HCEC 1CT (cell line): ENCODE measurements at places on chromosomes 6 and 20.

DNA sequence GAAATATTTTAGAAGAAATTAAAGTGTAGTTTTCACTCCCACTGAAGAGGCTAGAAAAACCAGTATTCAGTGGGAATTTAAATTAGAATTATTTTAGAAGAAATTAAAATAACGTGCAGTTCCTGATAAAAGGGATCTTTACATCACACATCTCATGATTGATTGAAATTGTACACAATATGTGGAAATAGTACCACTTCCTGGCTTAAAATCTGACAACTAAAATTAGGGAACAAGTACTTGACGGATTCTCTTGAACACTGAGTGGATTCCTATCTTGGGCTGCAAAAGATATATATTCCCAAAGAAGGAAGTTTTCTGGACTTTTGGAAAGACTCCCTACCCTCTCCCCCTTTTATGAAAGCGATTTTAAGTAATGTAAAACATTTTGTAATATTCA lies 14.6 kb upstream of the MTCL3 start:
- DNase-seq = no peak

DNA sequence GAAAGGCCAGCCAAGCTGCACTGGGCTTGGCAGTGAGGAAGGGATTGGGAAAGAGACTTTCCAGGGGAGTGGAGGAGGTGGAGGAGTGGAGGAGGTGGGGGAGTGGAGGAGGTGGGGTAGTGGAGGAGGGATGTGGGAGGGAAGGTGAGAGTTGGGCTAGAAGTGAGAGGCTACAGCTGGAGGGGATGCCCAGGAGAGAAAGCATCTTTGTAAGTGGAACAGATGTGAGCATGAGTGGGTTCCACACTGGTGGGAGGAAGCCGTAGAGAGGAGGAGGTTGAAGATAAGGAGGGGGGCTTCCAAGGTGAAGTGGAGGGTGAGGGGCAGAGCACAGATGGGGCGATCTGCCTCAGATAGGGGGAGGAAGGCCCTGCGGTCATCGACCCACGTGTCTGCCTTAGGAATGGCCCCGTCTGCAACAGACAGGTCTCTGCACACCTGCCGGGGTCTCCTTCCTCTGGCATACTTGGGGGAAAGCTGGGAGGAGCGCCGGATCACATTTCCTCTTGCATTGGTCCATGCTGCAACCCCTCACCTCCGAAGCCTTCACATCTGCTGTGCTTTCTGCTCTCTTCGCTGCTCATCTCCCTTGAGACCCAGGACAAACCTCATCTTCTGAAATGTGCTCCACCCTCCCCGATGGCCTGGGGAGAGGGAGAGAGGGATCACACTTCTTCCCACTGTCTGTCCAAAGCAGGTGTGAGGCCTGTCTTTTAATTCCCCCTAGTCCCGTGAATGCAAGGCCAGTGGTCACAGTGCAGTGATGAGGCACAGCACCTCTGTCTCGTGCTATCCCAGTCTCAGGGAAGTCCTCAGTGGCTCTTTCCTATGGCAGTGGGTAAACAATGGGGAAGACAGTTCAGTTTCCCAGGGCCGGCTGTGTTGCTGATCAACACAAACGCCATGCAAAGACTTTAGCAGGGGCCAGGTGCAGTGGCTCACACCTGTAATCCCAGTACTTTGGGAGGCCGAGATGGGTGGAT lies 48.6 kb upstream of the SNX9 start:
- no peak for DNase-seq

DNA sequence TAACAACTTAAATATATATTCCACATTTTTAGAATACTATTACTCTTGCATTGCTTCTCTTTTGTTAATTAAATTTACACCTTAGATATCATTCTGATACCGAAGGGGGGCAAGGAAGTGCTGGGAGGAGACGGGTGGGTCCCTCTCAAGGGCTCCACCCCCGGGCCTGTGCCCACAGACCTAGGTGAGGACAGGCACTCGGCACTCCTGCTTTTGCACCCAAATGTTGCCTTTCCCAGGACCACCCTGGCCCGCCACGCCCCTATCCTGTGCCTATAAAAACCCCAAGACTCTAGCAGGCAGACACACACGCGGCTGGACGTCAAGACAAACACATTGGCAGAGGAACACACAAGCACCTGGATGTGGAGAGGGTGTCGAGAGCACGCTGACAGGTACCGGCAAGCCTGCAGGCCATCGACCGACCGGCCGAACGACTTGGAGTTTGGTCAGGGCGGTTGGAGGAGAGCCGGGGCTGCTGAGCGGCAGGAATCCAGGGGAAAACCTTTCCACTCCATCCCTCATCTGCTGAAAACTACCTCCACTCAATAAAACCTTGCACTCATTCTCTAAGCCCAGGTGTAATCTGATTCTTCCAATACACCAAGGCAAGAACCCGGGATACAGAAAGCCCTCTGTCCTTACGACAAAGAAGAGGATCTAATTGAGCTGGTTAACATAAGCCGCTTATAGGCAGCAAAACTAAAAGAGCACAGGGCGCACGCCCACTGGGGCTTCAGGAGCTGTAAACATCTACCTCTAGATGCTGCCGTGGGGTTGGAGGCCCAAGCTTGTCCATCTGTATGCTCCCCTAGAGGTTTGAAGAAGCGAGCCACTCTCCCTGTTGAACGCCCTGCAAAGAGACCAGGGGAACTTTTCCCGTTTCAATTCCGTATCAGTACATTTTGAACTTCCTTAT lies 197.4 kb upstream of the PRSS16 start:
- DNase-seq = no peak

GRCh38 chr6:117265410-117266256 lies at the start of gene VGLL2:
VGLL2 (plus strand) TSS chr6:117265558; CDS start chr6:117265764, 206 bp downstream.
- peak; percentile 38 for DNase-seq

DNA sequence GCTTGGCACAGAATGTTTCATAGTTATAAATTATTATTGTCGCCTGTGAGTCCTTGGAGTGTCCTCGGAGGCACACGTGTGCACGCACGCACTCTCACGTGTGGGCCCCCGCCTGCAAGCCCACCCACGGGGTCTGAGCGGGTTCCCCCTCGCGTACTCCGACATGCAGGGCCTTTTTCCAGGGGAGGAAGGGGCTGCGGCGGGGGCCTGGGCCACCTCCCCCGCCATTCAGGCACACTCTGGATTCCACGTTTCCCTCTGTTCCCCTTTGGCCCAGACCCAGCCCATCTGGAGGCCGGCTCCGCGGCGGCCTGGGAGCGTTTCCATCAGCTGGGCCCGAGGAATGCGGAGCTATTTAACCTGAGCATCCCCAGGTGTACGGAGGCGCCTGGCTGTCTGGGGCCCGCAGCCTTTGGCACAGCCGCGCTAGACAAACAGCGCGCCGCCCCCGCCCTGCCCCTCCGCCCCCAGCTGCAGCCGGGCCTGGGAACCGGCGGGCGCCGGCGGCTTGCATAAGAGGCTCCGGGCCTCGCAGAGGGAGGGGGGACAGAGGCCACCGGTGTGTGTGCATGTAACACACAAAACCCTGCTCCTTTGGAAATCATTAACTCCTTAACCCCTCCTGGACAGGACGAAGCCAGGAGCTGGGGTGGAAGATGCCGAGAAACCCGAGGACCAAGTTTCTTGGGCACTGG lies 3.3 kb downstream of the ID1 start:
- DNase-seq = peak; percentile 17

- peak; percentile 36 for DNase-seq
Observed at GRCh38 chr6:13454286-13455221, 32.8 kb downstream of the GFOD1 start.

DNA sequence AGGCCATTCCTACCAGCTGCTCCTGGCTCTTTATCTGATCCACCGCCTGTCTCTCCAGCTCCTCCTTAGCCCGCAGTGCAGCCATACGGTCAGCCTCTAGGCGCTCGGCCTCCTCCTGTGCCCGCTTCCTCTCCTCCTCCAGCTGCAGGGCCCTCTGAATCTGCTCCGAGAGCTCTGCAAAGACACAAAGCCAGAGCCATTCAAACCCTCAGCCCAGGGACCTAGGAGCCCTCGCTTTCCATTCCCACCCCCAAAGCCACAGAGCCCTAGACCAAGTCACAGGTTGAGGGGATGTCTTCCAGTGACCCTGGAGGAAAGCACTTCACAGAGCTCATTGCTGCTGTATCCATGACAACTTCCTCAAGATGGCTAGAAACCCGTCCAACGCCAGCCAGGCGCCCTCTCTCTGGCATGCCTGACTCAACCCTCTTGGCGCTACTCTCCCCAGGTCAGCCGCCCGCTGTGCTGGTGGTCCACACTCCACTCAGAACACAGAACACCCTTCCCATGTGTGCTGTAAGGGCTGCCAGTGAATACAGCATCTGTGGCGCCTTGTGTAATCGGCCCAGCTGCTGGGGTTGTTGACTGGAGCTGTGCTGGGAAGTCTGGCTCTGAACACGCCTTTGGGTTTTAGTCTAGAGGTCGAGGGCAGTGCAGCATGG lies 49.3 kb downstream of the EZR start:
- DNase-seq = no peak

GRCh38 chr6:156336733-156337132 lies 440.4 kb upstream of the ARID1B start:
- no peak for DNase-seq

DNA sequence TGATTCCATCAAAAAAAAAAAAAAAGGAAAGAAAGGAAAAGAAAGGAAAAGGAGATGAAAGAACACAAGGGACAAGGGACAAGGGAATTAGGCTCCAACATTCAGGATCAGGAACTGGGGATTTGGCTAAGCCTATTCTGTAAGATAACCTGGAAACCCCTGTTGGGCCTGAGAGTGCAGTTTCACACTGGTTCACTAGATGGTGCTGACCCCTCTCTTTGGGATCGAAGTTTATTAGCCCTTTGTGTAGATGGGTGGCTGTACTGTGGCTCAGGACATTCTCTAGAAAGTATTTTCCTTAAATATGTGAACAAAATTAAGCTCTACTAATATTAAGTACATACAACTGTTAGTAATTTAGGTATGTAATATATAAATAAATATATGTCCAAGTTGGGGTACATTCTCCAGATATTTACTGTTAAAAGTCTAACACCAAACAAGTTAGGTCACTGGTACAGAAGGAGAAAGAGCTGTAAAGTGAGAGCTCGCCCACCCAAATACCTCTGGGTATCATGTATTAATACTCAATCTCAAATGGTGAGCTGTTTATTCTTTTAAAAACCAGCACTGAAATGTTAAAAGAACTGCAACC lies 6.3 kb downstream of the OR2A4 start:
- DNase-seq = peak; percentile 60

DNA sequence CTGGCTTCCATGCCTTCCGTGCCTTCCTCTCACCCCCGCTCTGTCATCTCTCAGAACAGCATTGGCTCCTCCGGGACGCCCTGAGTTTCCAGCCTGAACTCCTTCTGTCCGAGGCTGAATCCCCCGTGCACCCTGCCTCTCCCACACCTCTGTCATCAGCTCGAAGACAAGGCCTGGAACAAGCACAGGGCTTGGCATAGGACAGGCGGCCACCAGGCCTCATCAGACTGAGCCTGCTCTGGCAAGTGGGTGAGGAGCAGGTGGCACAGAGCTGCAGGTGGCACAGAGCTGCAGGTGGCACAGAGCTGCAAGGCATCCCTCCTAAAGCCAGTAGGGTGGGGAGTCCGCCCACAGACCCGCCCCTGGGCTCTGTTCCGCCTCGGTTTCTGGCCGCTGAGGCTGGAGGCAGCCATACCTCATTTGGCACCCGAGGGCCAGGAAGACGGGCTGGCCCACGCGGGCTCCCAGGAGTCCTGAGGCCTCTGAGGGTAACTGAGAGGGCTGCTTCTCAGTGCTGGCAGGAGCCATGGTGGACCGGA lies 60.2 kb downstream of the EZR start:
- DNase-seq = no peak

GRCh38 chr6:52286798-52287432 lies 2.4 kb upstream of the MCM3 start:
- peak; percentile 78 for DNase-seq

- peak; percentile 64 for DNase-seq
Observed at GRCh38 chr6:33620158-33620855, 815 bp upstream of the ITPR3 start.
